ENCODE measurements at places on chromosomes 4 and X.
A peak's percentile ranks its signal among the peaks of the same experiment; 100 is the strongest.

GRCh38 chr4:110454441-110454840 is 21.5 kb upstream of the ENPEP start:
- DNase-seq, result no peak

DNA sequence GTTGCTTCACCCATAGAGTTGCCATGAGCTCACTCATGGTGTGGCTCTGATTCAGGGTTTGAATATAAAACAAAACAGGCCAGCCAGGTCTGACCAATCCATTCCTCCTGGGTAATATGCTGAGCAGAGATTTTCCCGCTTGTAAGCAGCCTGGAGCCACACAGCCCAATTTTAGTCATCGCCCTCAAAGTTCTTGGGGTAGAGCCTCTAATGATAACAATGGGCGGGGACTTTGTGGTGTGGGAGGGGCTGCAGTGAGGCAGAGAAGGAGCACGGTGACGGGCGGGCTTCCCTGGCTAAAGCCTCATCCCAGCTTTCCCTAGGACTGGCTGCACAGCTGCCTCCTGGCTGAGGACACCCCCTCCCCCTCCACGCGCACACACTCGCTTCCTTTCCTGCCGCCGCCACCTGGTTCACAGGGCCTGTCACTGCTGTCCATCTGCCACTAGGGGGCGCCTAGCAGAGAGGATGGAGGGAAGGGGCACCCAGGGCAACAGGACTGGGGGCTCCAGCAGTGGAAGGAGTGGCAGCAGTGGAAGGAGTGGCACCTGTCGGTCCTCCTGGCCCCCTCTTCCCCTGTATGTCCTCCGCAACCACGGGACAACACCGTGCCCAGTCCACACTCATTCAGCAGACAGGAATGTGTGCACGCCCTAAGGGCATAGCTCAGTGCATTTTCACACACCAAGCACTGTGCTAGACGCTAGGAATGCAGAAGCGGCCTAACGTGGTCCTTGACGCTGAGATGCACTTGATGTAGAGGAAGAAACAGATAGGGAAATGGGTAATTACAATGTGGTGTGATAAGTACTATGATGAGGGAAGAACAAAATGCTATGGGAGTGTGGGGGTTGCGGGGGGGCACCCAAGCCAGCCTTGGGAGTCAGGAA is 26.8 kb downstream of the PRPS1 start:
- peak; percentile 90 for DNase-seq

DNA sequence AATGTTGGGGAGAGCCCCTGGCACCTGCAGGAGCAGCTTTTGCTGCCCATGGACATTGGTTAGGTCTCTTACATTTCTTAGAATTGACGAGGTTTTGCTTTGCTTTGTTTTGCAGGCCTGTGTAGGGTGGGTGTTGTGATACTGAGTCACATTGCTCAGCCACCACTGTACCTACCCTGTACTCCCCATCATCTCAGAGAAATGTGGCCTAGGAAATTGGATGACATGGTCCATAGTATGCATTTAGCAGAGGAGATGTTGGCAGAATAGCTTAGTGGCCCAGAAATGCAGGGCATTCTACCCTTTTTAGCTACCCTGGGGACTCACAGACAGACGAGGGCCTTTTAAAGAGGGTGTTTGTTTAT is 43.7 kb downstream of the IL21 start:
- no peak for DNase-seq

- DNase-seq, result no peak
These were observed 24.8 kb upstream of the FAM193A start for GRCh38 chr4:2511645-2512131.

- no peak for DNase-seq
These were observed 4.0 kb downstream of the FLNA start for GRCh38 chrX:154370300-154371016.

- no peak for DNase-seq
These were observed 119.8 kb downstream of the AMELX start for GRCh38 chrX:11412715-11413623.

GRCh38 chrX:24294619-24295018 is 19.2 kb downstream of the SUPT20HL2 start:
- DNase-seq, result peak; percentile 77
